ENCODE measurements at places on chromosomes 1 and 21.

GRCh38 chr1:169797281-169797680 lies 2.6 kb upstream of the METTL18 start:
- no peak for DNase-seq

DNA sequence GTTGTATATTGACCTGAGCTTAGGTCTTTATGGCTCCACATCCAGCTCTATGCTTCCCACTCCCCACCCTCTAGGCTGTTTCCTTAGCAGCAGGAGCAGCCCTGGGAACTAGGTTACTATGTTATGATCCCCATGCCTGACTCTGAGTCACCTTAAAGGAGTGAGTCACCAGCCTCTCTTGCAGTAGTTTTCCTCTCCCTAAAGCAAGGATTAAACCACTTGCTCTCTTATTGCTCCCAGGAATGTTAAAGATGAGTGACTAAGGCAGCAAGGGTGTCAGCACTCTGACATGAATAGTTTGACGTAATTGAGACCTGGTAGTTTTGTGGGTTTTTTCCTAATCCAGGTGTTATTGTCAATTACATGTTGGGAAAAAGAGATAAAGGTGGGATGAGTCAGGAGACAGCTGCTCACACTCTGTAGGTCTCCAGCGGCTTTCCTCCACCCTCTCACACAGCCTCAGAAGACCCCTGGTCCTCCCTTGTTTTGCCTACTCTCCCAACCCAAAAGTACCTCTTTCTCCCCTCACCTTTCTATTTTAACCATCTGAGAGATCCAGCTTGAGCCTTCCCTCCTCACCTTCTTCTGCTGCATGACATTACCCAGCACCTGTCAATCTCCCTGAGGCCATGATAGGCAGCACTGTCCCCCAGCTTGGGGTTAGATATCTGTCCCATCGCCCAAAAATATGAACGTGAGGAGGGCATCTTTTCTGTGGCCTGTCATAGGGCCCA lies 369.1 kb upstream of the VAMP3 start:
- peak; percentile 98 for DNase-seq

DNA sequence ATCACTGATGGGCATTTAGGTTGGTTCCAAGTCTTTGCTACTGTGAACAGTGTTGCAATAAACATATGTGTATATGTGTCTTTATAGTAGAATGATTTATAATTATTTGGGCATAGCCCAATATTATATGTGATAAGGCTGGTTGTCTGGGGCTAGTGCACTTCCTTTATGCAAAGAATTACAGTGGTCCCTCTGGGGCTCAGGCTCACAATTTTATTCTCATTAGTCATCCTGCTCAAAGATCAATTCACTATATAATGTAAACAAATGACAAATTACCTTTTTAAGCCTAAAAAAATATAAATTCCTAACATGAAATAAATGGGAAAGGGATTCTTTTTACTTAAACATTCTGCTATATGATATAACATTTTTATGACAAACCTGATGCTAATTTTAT lies 5.0 kb downstream of the PLPPR4 start:
- peak; percentile 6 for DNase-seq

GRCh38 chr1:208150833-208151458 lies 93.2 kb downstream of the PLXNA2 start:
- no peak for DNase-seq

GRCh38 chr1:116491700-116492357 lies 79.0 kb downstream of the CD58 start:
- no peak for DNase-seq

DNA sequence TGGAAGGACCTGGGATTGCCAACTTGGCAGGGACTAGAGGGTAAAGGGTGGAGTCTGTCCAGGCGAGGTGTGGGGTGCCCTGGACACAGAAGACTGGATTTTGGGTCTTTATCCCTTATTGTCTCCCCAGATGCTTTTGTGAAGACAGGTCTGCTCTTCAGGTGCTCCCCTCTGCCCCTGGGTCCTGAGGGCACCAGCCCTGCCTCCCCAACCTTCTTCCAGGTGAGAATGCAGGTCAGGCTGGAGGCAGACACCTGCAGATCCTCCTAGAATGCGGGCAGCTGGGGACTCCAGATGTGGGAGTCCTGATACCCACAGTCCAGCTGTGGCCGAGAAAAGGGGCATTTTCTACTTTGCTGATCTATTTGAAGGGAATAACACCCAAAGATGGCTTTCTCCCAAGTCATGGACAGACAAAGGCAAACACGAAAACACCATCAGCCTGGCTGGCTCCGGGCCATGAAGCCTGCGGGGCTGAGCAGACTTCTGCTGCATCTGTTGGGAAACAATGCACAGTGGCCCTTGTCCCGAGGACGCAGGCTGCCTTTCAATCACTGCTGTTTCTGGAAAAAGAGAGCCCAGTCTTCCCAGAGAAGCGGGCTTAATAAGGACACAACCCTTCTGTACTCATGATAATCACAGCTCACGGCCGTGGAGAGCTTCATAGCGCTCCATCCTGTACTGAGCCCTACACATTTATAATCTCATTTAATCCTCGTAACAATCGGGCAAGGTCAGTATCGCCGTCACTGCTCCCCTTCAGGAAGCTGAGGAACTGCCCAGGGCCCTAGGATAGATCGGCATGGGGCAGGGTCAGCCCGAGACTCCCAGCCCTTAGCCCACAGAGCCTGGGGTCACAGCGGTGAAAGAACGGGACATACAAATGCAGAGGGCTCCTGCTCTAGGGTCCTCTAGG lies 62.0 kb upstream of the ABCG1 start:
- no peak for DNase-seq

- DNase-seq = no peak
Observed at GRCh38 chr1:7630378-7630777, 140.7 kb upstream of the VAMP3 start.

DNA sequence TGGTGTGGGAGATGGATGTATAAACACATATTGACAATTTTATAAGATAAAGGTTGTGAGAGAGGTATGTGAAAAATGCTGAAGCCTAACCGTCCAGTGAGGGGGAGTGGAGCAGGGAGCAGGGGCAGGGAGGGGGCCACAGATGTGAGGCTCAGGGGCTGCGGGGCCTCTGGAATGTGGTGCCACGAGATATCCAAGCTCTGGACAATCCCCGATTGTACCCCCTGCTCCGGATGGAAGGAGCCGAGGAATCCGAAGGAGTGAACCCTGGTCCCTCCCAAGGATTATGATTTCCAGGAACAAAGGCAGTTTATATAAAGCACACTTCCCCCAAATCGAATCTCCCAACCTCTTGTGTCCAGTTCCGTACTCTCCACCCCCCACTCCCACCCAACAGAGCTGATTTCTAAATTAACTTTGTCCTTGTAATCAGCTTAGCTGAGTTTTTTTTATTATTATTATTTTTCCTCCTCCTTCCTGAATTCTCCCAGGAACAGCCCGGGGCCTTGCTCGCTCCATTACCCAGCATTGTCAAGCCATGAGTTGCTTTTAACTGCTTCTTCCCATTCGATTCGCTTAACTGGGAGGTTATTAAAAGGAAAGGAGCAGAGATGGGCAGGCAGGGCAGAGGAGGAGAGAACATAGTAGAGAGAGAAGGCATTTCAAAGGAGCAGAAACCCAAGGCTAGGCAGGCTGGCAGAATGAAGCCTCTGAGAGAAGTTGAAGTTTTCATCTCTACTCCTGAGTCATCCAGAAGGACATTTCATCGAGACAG lies 9.4 kb downstream of the KIRREL1 start:
- peak; percentile 53 for DNase-seq

DNA sequence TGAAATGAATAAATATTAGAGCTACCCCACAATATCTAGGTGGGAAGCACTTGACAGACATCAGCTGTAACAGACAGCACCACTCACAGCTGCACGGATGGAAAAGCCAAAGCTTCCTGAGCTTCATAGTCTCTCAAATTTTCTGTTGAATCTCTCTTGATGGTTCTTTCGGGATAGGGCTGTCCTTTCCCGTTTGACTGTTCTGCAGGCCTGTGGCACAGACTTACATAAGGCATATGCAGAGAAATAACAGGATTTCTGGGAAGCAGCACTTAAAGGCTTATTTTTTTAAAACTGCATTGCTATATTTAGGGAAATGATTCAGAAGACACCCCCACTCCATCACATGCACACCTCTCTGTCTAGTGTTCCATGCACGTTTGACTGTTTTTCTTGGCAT lies 77.5 kb downstream of the ZNF648 start:
- no peak for DNase-seq

GRCh38 chr1:107362468-107363140 lies 221.8 kb downstream of the NTNG1 start:
- DNase-seq = no peak

DNA sequence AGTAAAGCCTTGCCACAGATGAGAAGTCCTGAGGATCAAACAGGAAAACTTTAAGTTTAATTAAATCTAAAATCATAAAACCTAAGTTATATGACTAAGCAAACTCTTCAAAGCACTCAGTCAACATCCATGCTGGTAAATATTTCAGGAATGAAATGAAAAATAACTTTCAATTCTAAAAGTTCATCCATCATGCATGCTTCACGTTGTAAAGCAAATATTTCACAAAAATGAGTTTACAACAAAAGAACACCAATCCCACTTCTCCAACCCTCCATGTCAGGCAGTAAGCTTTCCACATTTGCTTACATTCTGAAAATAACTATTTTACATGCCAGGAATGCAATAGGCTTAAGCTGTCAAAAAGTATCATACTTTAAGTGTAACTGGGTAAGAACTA lies 16.8 kb downstream of the APP start:
- peak; percentile 70 for DNase-seq

- no peak for DNase-seq
Observed at GRCh38 chr1:20602851-20603450, 14.1 kb downstream of the CDA start.

GRCh38 chr21:15255763-15256162 lies 191.0 kb upstream of the NRIP1 start:
- DNase-seq = no peak

DNA sequence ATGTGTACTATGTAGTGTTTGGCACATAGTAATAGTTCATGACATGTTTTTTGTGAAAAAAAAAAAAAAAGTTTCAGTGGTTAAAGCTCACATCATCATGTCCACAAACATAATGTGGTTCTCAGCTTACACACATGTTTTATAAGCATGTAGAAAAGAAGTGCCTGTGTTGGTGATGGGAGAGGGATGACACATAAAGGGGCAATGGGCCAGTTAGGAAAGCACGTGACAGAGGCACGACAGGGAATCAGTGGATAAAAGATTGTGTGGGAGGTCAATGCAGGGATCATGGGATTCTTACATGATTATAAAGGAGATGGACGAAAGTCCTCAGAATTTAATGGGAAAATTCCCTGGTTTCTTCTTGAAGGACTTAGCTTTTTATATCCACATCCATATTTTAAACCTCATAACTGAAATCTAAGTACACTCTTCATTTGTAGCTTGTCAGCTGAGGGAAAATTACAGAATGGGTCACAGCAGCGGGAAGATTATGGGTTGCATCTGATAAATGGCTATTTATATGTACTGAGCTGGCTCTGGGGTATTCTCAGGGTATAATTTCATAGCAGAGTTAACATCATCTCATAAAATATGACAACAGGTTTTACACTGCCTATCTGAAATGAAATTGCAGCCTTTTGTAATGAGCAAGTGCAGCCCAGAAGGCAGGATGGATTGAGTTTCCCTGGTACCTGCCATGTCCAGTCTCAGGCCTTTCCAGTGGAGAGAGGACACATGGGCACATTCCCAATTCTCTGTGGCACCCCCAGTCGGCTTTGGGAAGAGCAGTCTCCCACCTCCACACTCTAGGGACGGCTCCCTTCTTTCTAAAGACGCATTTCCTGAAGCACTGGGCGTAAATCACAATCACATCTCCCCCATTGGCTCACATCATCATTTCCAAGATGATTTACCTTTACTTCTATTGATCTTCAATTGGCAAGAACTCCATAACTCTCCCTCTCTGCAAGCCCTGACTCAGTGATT lies 42.3 kb upstream of the NHLH2 start:
- DNase-seq = no peak
